EH (cell line): ENCODE measurements at places on chromosomes 11 and 22.

DNA sequence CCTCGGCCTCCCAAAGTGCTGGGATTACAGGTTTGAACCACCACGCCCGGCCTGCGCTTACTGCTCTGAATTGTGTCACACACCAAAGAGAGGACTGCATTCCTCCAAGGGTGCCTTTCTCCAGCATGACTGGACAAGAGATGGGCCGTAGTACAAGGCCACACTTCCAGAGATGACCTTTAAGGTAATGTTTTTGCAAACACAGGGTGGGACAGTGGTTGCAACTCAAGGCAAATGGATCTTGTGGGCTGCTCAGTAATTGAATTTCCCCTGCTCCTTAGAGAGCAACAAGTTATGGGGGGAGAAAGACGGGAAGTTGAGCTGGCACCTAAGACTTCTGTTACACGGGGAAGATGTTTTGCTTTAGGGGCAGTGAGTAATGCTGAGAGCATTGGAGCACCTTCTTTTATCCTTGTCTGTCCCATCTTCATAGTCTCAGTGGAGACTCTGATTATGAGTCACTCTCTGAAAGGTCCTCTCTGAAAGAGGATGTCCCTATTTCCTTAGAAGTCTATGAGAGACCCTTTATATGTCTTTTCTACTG lies 66.3 kb downstream of the C11orf91 start:
- DNase-seq, result peak; percentile 90

DNA sequence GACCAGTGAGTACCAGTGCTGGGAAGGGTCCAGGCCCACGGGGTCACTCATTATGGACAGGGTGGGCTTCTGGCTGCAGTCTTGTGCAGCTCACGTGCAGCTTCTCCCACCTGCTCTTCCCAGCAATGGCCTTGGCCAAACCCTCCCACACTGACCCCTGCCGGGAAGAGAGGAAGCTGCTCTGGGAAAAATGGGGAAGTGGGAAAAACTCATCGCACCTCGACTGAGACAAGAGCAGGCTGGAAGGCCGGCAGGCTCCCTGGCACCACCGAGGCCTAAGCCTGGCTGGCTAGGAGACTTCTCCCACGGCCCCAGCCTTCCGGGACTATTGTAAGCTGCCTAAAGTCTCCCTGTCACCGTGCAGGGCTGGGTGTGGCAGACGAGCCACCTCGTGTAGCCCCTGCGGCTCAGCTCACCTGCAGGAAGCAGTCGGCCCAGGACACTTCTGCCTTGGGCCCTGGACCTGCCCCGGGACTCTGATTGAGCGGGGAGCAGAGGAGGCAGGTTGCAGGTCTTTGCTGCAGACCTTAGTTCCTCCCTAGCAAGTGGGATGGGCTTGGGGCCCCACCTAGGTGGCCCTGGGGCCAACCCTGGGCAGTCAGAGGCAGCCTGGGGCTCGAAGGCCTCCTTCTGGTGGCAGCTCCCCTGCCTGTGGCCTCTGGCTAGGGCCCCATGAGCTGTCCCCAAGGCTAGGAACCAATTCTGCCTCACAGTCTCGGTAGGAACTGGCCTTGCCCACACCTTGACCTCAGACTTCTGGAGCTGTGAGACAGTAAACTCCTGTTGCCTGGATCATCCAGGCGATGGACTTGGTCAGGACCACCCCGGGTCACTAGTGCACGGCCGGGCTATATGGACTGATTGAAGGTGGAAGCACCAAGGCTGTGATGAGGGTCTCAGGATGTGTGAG lies 23.1 kb downstream of the MRGPRG start:
- DNase-seq, result peak; percentile 40

DNA sequence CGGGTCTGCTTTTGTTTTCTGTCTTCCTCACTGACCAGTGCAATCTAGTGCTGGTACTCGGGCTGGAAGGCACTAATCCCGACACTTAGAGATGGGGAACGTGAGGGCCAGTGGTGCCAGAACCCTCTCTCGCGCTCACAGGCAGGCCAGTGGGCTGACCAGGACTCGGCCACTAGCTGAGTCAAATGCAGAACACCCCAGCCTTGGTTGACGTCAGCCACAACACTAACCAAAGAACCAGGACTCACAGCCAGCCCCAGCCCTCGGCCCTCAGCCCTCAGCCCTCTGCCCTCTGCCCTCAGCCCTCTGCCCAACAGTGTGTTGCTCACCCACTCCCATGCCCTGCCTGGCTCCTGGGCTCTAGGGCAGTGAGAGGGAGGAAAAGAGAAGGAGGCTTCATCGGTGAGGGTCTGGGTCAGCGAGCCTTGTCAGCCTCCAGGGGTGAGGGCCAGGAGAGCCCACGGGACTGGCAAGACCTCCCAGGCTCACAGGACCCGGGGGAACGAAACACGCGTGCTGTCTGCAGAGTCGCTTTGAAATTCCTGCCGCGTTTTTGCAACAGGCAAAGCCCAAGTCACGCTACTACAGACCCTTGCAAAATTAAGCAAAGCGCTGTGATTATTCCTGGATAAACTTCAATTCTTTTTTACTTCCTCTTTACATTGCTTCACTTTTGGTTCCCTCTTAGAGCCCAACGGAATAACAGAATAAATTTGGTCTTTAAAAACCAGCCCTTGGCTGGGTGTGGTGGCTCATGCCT lies 27.5 kb downstream of the KIAA0930 start:
- peak; percentile 66 for DNase-seq

- no peak for DNase-seq
Measured at GRCh38 chr11:44601471-44602370, 36.3 kb downstream of the CD82 start.

GRCh38 chr22:35212009-35212408 lies 45.3 kb upstream of the HMGXB4 start:
- DNase-seq, result peak; percentile 19

GRCh38 chr11:10288881-10289764 lies 4.9 kb downstream of the SBF2 start:
- DNase-seq, result no peak

DNA sequence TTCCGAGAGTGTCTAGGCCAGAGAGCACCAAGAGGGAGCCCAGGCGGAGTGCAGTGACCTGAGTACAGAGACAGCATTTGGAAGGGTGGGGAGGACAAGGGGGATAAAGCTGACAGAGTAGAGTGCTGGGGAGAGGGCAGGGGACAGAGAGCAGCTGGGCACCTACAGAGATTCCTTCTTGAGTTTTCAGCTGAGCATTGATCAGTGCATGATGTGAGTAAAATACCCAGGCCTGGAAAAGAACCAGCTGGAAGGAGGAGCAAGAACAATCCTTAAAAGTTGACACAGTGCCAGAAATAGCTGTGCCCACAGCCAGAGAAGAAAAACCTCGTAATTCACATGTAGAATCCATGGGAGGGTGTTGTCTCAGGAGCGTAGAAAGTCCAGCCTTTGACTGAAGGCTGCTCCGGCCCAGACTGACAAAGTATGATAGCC lies 33.9 kb upstream of the PANX2 start:
- no peak for DNase-seq

GRCh38 chr11:64877390-64878222 lies 815 bp downstream of the EHD1 start:
- DNase-seq, result no peak

- no peak for DNase-seq
Measured at GRCh38 chr11:124082371-124082770, 32.9 kb upstream of the VWA5A start.

DNA sequence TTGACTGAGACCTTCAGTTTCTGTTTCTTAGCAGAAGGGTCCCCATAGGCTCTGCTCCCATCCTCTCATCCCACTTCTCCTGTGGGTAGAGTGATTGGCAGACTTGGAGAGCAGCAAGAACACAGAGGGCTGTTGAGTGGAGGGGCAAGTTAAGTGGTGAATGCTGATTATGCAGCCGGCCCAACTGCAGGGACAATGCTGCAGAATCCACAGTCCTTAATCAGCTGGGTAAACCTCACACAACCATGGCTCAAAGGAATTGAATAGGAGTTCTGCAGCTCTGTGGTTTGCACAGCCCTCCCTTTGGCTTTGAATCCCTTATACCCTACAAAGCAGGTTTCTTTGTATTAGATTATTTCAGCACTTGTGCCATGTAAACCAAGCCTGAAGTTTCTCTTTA lies 161.1 kb downstream of the NAV2 start:
- no peak for DNase-seq

DNA sequence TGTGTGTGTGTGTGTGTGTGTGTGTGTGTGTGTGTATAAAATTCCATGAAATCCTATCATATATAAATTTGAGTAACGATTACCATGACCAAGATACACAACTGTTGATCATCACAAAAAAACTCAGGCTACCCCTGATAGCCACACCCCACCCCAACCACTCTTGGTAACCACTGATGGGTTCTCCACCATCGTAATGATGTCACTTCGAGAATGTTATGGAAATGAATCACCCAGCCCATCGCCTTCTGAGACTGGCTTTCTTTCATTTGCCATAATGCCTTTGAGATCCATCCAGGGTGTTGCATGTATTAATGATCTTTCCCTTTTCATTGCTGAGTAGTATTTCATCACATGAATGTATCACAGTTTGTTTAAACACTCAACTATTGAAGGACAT lies 496.0 kb downstream of the MIAT start:
- peak; percentile 12 for DNase-seq

DNA sequence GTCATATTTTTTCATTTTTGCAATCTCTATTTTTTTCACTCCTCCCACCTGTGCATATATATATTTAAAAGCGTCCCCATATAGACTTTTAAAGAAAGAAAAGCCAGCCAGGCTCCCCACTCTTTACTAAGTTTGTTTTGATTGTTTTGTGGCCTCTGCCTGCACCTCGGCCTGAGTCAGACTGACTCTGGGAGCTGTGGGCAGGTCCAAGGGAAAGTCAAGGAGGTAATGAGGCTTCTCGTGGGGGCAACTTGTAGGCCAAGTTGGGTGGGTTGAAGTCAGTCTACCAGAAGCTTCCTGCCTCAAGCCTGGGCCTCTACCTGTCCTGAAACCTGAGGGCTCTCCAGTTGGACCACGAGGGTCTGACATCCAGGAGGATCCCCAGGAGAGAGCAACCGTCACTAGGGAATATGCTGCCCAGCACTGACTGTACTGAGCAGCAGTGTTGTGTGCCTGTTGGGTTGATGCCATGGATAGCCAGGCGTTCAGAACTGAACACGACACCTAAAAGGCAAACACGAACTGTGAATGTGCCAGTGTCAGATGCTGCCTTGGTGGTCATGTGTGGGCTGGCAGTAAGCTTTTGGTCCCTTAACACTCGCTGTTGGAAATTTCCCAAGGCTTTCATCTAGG lies 58.8 kb downstream of the BMAL1 start:
- no peak for DNase-seq

- DNase-seq, result no peak
Measured at GRCh38 chr11:69698362-69698761, 5.5 kb downstream of the FGF19 start.

GRCh38 chr11:133896028-133896427 lies 50.7 kb upstream of the SPATA19 start:
- no peak for DNase-seq

DNA sequence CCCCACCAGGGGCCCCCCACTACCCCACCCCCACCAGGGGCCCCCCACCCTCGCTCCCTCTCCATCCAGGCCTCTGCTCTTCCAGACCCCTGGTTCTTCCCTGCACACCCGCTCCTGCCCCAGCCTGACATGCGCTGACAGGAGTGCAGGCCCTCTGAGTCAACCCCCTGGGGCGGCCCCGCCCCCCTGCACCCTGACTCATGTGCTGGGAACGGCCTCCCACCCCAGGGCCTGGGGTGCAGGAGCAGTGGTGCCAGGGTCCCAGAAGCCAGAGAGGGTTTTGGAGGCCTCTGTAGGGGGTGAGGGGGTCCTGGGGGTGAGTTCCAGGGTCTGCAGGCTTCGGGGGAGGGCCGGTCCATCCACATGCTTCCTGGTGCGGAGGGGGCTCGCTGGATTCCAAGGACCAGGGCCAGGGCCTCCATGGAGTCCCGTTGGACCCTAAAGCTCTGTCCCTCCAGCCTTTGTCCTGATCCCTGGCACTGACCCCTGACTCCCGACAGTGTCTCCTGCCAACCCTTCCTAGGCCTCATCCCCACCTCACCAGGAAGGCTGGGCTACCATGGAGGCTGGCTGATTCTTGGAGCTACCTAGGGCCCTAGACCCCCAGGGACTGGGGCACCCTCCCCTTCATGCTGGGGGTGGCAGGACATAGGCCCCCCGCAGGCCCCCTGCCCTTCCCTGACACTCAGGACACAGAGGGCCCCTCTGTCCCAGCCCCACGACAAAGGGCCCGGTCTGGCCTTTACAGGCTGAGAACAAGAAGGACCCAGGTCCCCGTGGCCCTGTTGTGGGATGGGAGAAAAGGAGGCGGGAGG lies 583 bp upstream of the PKP3 start:
- peak; percentile 92 for DNase-seq

DNA sequence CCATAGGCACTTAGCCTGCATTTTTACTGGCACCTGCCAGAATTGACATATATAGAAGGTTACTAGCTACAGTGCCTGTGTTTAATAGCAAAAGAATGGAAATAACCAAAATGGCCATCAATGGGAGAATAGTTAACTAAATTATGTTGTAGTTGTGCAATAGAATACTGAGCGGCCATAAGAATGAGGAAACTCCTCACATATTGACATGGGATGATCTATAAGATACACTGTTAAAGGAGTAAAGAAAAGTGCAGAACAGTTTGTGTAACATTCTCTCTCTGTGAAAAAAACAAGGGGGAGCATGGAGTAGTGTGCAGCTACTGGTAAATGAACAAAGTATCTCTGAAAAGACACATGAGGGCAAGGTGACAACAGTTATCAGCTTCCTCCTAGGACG lies 21.5 kb downstream of the ARAP1 start:
- DNase-seq, result no peak

DNA sequence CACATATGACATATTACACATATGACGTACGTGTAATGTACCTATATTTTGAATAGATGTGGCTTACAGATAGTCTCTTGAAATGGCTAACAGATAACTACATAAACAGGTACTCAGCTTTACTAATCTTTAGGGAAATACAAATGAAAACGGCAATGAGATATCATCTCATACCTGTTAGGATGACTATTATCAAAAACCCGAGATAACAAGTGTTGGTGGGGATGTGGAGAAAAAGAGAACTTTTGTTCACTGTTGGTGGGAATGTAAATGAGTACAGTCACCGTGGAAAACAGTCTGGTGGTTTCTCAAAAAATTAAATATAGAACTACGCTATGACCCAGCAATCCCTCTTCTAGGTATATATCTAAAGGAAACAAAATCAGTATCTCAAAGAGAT lies 247.6 kb downstream of the ETS1 start:
- no peak for DNase-seq

- no peak for DNase-seq
Measured at GRCh38 chr11:43497144-43497543, 138.4 kb downstream of the TTC17 start.

DNA sequence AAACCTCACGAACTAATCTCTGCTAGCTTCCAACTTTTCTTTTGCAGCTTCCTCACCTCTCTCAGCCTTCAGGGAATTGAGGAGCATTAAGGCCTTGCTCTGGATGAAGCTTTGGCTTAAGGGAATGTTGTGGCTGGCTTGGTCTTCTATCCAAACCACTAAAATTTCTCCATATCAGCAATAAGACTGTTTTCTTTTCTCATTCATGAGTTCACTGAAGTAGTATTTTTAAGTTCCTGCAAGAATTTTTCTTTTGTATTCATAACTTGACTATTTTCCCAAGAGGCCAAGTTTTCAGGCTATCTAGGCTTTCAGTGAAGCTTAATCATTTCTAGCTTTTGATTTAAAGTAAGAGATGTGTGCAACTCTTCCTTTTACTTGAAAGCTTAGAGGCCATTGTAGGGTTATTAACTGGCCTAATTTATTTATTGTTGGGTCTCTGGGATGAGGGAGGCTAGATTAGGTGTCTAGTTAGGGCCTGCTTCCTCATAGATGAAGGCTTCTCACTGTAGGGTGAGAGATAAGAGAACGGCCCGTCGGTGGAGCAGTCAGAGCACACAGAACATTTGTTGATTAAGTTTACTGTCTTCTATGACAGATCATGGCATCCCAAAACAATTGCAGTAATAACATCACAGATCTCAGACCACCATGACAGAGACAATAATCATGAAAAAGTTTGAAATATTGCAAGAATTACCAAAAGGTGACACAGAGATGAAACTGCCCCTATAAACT lies 33.2 kb downstream of the CSF2RB start:
- DNase-seq, result peak; percentile 8
